Lower lobe of right lung (tissue), 2 donors: ENCODE measurements at places on chromosomes 1 and 21. TPM values are rescaled to one million over a fixed set of nuclear protein-coding genes. Genes with fewer than 3 reads are reported as not detected.
A peak's percentile ranks its signal among the peaks of the same experiment; 100 is the strongest.

DNA sequence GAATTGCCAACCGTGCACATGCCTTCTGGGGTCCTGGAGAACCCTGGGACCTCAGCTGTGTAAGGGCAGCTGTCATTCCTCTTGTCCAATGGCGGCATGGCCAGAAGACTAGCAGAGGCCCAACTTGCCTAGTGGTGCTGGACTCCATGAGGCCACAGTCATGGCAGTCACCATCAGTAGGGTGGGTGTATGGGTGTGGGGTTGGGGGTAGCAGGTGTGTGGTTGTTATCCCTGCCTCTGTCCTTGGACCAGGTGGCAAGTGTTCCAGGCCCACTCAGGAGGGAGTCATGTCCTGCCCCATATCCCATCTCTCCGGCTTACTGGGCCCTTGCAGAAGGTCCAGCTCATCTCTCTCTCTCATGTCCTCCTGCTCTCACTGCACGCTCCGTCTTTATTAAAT lies 1596.2 kb downstream of the MRPL39 start:
- H3K27me3 ChIP-seq, result no peaks in the 10 kb centered on the region
- no peak for DNase-seq
- no peaks in the 10 kb centered on the region for H3K4me1 ChIP-seq
- no peak overlapping the region for H3K4me3 ChIP-seq
- no peak overlapping the region for H3K27ac ChIP-seq

DNA sequence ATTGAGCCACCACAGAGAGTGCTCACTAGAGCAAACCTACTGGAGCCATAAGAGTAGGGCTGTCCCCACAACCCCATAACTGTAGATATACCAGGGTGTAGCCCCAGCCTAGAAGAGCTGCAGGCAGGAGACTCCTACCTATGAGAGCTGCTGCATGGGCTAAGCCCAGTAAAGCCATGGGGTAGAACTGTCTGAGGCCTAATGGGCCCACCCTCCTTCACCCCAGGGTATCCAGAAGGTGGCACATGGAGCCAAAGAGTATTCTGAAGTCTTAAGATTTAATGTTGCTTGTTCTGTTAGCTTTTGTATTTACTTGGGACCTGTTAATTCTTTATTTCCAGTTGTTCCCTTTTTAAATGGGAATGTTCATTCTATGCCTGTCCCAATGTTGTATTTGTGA lies 1193.7 kb upstream of the ADGRL2 start:
- H3K4me3 ChIP-seq, result no peak overlapping the region
- no peaks in the 10 kb centered on the region for H3K36me3 ChIP-seq
- H3K27ac ChIP-seq, result no peak overlapping the region
- H3K4me1 ChIP-seq, result no peaks in the 10 kb centered on the region

- H3K4me3 ChIP-seq, result peak overlapping the region; percentile 10
- peaks cover 97% of the 10 kb centered on the region for H3K4me1 ChIP-seq
- DNase-seq, result no peak
- no peaks in the 10 kb centered on the region for H3K27me3 ChIP-seq
These were observed 113.1 kb upstream of the IRF2BP2 start for GRCh38 chr1:234722904-234723720.

GRCh38 chr21:26148840-26149354 lies 21.7 kb downstream of the APP start:
- no peaks in the 10 kb centered on the region for H3K36me3 ChIP-seq
- peak overlapping the region; percentile 1 for H3K27ac ChIP-seq
- H3K27me3 ChIP-seq, result no peaks in the 10 kb centered on the region
- H3K4me3 ChIP-seq, result no peak overlapping the region
- DNase-seq, result no peak
- H3K4me1 ChIP-seq, result peaks cover 20% of the 10 kb centered on the region

DNA sequence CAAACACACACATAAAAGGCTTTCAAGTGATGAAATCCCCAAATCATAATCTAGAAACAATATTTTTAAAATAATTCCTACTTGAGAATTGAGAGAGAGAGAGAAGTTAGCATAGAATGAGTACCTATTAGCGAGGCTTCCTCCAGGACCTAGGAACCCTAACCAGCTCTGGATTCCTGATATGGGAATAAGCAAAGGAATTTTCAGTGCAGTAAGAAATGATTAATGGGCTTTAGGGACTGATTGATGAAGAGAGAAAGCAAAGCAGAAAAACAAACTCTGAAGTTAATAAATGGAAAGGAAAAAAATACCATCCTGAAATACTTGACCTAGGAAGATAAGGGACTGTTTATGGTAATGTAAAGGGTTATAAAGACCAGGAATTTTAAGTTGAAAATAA lies 60.6 kb downstream of the WARS2 start:
- H3K4me3 ChIP-seq, result no peak overlapping the region
- DNase-seq, result no peak
- no peaks in the 10 kb centered on the region for H3K27me3 ChIP-seq
- H3K27ac ChIP-seq, result no peak overlapping the region
- H3K4me1 ChIP-seq, result no peaks in the 10 kb centered on the region

GRCh38 chr1:215601276-215601675 lies 34.2 kb downstream of the KCTD3 start:
- H3K4me3 ChIP-seq, result no peak overlapping the region
- H3K27me3 ChIP-seq, result no peaks in the 10 kb centered on the region
- H3K4me1 ChIP-seq, result peaks cover 9% of the 10 kb centered on the region
- DNase-seq, result no peak
- peaks cover 40% of the 10 kb centered on the region for H3K36me3 ChIP-seq

DNA sequence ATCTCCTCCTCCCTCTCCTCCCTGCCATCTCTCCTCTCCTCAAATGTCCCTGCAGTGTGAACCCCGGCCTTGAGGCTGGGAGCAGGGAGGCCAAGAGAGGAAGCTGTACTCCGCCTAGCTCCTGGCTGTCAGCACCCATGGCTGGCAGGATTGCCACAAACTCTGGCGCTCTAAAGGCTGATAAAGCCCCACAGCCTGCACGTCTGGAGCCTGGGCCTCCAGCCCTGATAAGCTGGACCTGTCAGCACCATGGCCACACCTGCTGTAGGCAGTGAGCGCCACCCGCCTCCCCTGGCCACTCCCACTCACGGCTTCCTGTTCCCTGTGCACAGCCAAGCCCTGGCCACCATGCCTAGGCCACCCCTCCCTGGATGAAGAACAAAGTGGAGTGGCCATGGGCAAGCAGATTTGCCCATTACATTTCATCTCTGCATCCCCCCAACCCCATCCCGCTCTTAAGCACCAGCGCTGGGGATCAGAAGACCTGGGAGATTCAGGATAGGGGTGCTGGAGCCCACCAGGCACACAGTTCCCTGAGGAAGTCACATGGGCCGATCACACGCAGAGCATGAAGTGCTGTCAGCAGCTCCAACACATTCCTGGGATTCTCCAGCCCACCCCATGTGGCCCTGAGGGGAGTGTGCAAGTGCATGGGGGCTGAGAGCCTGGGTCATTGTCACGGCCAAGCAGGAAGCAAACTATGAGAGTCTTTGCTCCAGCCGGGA lies 24.2 kb upstream of the NPPB start:
- H3K27me3 ChIP-seq, result peaks cover 5% of the 10 kb centered on the region
- H3K27ac ChIP-seq, result no peak overlapping the region
- DNase-seq, result peak; percentile 69
- no peaks in the 10 kb centered on the region for H3K36me3 ChIP-seq
- H3K4me3 ChIP-seq, result no peak overlapping the region

The SLAMF9 gene
- total RNA-seq, result not detected

The TMEM200B gene
- total RNA-seq, result 4.3 TPM

The TRIM67 gene
- not detected for total RNA-seq
